ENCODE measurements at places on chromosomes 1 and 21.

DNA sequence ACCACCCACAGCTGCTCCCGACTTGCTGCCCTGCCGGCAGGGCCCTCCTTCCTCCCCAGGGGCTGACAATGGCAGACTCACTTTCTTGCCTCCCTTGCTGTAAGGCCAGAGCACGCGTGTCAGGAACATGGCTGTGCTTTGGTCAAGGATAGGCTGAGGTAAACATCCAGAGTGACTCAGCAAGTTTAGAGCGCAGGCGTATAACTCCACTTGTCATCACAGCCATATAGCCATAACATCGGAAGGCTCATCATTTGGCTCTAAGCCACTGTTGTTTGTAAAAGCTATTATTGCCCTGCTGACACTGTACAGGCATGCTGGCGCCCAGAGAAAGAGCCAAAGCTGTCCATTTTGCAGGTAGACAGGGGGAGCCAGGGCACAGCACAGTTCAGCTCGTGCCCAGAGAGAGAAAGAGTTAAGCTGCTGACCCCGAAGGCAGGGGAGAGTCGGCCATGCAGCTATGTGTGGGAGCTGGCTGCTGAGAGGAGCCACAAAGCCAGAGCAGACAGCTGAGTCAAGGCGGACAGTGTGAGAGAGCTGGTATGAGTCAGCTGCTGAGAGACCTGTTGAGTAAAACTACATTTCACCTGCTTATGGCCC, 60.6 kb downstream of the GNG4 start:
- H3K4me1 ChIP-seq = no peaks in the 10 kb centered on the region
- H3K27me3 ChIP-seq = peaks cover 39% of the 10 kb centered on the region
- H3K4me3 ChIP-seq = no peak overlapping the region
- H3K27ac ChIP-seq = no peak overlapping the region
- DNase-seq = no peak

DNA sequence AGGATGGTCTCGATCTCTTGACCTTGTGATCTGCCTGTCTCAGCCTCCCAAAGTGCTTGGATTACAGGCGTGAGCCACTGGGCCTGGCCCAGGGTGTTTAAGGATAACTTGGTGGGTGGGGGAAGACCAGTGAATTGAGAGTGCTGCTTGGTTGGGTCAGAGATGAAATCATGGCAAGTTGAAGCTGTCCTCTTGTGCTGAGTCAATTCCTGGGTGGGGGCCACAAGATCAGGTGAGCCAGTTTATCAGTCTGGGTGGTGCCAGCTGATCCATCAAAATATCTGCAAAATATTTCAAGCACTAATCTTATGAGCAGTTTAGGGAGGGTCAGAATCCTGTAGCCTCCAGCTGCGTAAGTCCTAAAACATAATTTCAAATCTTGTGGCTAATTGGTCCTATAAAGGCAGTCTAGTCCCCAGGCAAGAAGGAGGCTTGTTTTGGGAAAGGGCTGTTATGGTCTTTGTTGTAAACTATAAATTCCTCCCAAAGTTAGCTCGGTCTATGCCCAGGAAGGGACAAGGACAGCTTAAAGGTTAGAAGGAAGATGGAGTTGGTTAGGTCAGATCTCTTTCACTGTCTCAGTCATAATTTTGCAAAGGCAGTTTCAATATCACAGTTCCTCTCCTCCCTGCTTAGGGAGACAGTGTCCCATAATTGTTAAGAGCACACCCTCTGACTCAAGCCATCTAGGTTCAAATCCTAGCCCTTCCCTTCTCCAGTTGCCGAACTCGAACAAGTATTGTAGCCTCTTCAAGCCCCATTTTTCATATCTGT, 66.8 kb upstream of the BACH1 start:
- no peak overlapping the region for H3K4me3 ChIP-seq
- no peak overlapping the region for H3K27ac ChIP-seq
- no peak for DNase-seq
- peaks cover 40% of the 10 kb centered on the region for H3K27me3 ChIP-seq

GRCh38 chr1:115557715-115558114, 84.1 kb upstream of the VANGL1 start:
- no peak overlapping the region for H3K27ac ChIP-seq
- no peak for DNase-seq
- no peak overlapping the region for H3K4me3 ChIP-seq
- H3K4me1 ChIP-seq = no peaks in the 10 kb centered on the region
- peaks cover 24% of the 10 kb centered on the region for H3K27me3 ChIP-seq

GRCh38 chr21:38852278-38852677, 46.5 kb downstream of the ETS2 start:
- no peak for DNase-seq
- peaks cover 59% of the 10 kb centered on the region for H3K27me3 ChIP-seq
- no peak overlapping the region for H3K27ac ChIP-seq
- no peak overlapping the region for H3K4me3 ChIP-seq
- peaks cover 4% of the 10 kb centered on the region for H3K36me3 ChIP-seq

DNA sequence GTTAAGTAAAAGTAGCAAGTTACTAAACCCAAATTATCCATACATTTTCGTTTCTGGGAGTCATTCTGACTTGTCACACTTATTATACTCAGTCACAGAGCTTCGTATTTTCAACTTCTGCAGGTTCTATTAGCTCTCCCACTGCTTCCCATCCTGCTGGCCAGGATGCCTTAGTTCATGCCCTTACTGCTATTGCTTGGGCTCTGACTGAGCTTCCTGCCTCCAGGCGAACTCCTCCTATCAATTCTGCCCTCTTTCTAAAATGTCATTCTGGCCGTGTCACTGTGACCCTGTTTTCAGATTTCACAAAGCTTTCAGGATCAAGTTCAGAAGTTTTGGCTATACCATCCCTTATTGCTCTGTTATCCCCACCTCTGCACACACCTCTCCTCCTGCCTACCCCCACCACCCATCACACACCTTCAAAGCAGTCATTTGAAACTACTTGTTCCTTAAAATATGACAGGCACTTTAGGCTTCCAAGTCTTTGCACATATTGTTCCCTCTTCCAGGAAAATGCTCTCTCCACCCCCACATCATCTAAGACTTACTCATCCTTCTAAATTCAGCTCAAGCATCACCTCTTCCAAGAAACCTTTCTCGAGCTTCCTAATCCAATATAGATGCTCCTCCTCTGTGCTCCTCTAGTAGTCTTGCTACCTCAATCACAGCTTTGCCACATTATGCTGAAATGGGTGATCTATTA, 278.0 kb downstream of the BRINP2 start:
- H3K4me3 ChIP-seq = no peak overlapping the region
- no peaks in the 10 kb centered on the region for H3K36me3 ChIP-seq
- no peak overlapping the region for H3K27ac ChIP-seq
- no peaks in the 10 kb centered on the region for H3K4me1 ChIP-seq
- no peak for DNase-seq
- no peaks in the 10 kb centered on the region for H3K27me3 ChIP-seq

Data from T-helper 17 cell (primary cell).